ENCODE measurements at places on chromosomes 3 and 15. TPM values are rescaled to one million over a fixed set of nuclear protein-coding genes. Genes with fewer than 3 reads are reported as not detected.

Gene ACP3
- 79.9 TPM for total RNA-seq

Gene SLCO2A1
- total RNA-seq, result 17.1 TPM

Gene CLDN1
- total RNA-seq, result 36.4 TPM

Gene TUSC7
- not detected for total RNA-seq

Gene CAMK1
- total RNA-seq, result 29.7 TPM

Measured in metanephros (tissue), 2 donors.